Activated effector memory CD4-positive, alpha-beta T cell treated with Interleukin-2 at 50 U/mL for 16 hours (primary cell): ENCODE measurements at places on chromosomes 13 and 19.

DNA sequence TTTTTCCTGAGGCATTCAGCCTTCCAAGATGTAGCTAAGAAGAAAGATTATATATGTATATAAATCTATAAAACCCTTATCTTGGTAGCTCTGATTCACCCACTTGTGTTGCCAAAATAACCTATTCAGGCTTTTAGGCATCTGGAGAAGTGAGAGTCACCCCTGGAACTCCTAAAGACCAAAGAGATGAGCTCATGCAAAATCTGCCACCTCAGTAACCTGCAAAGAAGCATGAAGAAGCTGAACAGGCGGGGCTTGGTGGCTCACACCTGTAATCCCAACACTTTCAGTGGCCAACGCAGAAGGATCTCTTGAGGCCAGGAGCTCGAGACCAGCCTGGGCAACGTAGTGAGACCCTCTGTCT lies 393.7 kb downstream of the FOXO1 start:
- no peak for DNase-seq

GRCh38 chr19:13774217-13775191 lies at the start of gene C19orf53:
Gene C19orf53 (plus strand): TSS chr19:13774456. CDS start chr19:13774478, 22 bp downstream.
- DNase-seq, result peak; percentile 84

DNA sequence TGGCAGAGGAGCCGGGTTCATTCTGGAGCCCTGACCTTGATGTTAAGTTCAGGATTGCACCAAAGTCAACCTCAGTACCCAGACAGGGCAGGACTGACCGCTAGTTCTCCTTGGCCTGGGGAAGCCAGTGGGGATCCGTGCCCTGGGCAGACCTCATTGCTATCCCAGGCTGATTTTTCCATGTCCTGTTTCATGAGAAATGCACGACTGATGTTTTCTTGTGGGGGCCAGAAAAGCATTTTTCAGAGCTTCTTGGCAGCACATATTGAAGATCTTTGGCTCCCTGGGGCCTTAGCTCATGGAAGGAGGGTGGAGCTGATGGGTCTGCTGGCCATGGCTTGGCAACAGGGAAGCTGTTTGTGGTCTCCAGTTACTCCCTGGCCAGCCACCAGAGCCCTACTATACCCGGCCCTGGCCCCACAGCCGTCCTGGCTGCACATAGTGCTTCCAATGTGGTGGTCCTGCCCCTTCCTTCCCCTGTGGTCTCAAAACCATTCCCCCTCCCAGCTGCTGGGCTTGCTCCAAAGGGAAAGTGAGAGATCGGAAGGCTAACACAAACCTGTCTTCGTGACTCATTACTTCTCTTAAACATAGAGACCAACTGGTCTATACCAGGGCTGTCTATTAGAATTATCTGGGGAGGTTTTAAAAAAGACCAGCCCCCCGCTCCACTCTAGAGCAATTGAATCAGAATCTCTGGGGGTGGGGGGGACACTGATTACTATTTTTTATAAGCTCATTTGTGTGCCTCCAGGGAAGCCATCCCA lies 11.2 kb downstream of the IL17D start:
- DNase-seq, result no peak

DNA sequence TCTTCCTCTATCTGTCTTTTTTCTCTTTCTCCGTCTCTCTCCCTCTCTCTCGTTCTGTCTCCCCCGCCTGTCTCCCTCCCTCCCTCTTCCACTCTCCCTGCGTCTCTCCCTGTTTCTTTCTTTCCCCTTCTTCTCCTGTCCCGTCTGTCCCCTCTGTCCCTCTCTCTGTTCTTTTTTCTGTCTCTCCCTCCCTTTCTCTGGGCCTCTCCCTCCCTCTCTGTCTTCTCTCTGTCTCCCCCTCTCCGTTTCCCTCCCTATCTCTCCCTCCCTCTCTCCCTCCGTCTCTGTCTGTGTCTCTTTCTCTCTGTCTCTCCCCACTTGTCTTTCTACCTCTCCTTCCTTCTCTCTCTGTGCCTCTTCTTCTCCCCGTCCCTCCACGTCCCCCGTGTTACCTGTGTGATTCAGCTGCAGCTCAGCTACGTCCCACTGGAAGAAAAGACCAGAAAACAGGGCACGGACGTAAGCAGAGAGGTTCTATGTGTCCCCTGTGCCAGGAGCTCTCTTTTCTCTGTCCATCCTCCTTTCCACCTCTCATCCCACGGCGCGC lies 1.2 kb downstream of the CD70 start:
- DNase-seq, result no peak

DNA sequence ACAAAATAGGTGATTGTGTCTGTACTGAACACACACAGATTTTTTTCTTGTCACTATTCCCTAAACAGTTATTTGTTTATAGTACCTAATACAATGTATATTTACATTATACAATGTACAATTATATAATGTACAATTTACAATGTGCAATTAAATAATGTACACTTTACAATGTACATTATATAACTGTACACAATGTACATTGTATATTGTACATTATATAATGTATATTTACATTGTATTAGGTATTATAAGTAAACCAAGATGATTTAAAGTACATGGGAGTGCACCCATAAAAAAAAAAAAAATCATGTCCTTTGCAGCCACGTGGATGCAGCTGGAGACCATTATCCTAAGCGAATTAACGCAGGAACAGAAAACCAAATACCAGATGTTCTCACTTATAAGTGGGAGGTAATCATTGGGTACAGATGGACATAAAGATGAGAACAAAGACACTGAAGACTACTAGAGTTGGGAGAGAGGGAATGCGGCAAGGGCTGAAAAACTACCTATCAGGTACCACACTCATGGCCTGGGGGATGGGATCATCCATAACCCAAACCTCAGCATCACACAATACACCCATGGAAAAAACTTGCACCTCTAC lies 68.1 kb downstream of the ABCC4 start:
- no peak for DNase-seq

- no peak for DNase-seq
Observed at GRCh38 chr19:10625003-10625761, at the start of gene SLC44A2. Gene SLC44A2 (plus strand): TSS chr19:10625553. CDS start chr19:10625634, 81 bp downstream.

DNA sequence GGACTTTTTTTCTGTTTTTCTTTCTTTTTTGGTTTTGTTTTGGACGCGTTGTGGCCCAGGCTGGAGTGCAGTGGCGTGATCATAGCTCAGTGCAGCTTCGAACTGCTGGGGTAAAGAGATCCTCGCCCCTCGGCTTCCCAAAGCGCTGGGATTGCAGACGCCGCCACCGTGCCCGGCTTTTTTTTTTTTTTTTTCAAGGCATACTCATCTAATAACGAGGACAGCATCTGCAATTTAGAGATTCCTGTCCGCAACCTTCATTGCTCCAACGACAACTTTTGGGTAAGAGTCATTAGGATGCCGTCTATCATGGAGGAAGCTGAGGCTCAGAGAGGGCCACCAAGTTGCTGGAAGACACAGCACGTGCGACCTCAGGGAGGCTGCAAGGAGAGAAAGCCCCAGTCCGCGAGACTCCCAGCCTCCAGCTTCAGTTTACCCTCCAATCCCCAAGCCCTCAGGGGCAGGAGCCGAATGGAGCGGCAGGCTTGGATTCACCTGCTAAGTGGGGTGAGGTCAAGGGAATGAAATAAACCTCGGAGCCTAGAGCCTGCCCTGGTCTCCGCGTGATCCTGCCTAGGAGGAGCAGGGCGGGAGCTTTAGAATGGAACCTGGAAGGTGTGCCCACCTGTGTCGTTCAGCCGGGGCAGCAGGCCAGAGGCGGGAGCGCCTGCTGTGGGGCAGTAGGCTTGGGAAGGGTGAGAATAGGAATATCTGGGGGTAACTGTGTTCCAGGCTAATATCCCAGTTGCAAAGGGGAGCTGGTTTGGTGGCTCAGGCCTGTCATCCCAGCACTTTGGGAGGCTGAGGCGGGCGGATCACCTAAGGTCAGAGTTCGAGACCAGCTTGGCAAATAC lies 676 bp upstream of the POLRMT start:
- DNase-seq, result no peak
